Islet precursor cell (in vitro differentiated cells): ENCODE measurements at places on chromosomes 3 and 15.

- DNase-seq, result no peak
Observed at GRCh38 chr3:264394-265156, 68.0 kb downstream of the CHL1 start.

- DNase-seq, result no peak
Observed at GRCh38 chr15:92074101-92074500, 220.6 kb downstream of the SLCO3A1 start.

GRCh38 chr15:70748281-70748747, 15.0 kb downstream of the UACA start:
- no peak for DNase-seq

GRCh38 chr15:69491038-69491505, 38.5 kb downstream of the RPLP1 start:
- DNase-seq, result no peak

GRCh38 chr3:24709956-24710355, 215.3 kb upstream of the THRB start:
- no peak for DNase-seq

GRCh38 chr3:153463895-153464294, 301.9 kb downstream of the RAP2B start:
- DNase-seq, result no peak

DNA sequence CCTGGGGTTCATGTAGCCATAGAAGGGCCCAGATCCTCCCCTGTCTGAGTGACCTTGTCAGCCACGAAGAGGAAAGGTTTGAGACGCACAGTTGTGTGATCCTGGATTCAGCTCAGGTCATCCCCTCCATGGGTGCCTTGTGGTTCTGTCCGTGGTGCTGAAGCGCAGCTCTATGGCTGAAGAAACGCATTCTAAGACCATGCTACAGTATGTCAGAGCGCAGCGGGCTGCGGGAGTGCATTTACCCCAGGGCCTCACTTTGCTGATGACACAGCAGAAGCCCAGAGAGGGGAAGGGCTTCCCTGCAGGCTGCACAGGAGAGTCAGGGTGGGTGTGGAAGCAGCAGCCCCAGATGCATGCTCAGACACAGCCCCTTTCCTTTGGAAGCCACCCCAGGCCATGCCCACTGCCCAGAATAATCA, 68.8 kb upstream of the IQSEC1 start:
- peak; percentile 85 for DNase-seq

DNA sequence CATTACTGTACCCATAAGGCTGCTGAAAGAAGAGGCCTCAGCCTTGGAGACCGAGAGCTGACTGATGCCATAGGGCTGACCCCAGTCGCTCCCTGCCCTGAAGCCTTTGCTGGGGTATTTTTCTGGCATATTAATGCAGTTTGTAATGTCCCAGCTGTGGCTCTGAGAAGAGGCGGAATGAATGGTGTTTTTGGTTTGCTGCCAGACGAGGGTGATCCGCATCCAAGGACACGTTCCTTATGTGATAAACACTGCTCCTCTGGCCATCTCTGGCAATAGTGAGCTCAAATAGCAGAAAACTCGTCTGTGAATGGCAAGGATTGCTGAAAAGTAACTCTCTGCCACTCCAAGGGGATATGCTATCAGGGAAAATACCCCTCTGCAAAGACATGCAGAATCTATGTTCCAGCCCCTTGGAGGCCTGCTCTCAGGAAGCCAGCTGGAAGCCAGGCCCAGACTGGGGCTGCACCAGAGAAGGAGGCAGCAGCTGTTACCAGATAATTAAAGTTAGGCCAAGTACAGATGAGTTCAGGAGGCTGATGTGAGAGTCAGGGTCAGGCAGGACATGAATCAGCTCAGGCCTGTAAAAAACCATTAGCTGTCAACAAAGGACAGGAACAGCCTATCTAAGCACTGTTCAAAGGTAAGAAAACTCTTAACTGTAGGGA, 28.9 kb upstream of the KLHL6 start:
- peak; percentile 84 for DNase-seq

- DNase-seq, result peak; percentile 72
Observed at GRCh38 chr3:4722103-4722502, 229.0 kb downstream of the ITPR1 start.

DNA sequence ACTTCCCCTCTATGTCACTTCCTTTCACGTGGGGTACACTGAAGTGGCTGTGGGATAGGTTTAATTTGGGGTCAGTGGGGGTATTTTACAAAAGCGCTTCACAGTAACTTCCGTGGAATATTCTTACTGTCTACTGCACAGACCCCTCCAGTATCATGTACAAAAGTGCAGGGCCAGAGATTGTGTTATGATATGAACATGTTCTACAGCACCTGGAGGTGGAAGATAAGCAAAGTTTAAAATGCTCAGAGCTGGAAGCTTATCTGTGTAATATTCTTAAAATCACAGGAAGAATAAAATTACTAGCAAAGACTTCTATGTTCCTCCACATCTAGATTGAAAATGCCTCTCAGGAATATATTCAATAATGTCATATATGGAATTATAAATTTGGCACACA, 84.1 kb upstream of the TRIM42 start:
- DNase-seq, result no peak

GRCh38 chr3:112546216-112546759, 15.5 kb downstream of the ATG3 start:
- DNase-seq, result no peak

DNA sequence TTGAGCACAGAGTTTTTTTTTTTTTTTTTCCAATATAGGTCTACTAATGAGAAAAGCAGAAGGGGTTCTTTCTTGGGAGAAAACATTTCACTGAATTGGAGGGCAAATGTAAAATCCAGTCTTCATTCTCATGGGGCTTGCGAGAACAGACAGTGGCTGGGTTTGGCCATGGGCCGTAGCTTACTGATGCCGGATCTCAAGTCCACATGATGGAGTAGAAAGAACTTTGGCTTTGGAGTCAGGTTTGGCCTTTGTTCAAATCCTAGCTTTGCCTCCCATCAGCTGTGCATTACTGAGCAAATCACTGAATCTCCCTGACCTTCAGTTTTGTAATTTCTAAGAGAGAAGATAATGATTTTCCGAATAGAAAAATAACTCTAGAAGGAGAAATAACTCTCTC, 59.7 kb downstream of the LMCD1 start:
- no peak for DNase-seq

GRCh38 chr15:22872936-22873701, 34.7 kb downstream of the NIPA2 start:
- DNase-seq, result peak; percentile 94

GRCh38 chr15:74956648-74957475, at the start of gene RPP25:
Gene RPP25 (minus strand): TSS chr15:74956772. CDS start chr15:74956583, 189 bp downstream.
- DNase-seq, result peak; percentile 86

GRCh38 chr15:101525087-101525669, 35.7 kb upstream of the PCSK6 start:
- DNase-seq, result peak; percentile 34

GRCh38 chr3:196688349-196688748, 23.7 kb downstream of the CEP19 start:
- peak; percentile 80 for DNase-seq
